ENCODE measurements at places on chromosomes 3 and 15. TPM values are rescaled to one million over a fixed set of nuclear protein-coding genes. Genes with fewer than 3 reads are reported as not detected.

DNA sequence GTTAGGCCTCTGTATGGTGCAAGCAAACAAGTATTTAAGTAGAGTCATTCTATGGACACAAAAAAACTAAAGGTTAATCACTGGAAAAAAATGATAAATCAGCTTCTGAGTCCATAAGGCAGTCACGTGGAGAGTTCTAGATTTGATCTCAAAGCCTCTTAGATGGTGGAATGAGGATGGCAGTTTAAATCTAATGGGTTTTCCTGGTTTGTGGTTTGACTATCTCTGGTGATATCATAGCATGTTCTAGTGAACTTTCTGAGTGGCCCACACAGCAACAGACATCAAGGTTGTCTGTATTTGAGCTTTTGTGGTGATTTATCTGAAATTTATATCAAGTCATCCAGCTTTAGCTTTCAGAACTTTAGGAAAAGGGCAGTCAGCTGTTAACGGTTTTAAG lies 52.4 kb downstream of the ILDR1 start:
- ATAC-seq = no peak

DNA sequence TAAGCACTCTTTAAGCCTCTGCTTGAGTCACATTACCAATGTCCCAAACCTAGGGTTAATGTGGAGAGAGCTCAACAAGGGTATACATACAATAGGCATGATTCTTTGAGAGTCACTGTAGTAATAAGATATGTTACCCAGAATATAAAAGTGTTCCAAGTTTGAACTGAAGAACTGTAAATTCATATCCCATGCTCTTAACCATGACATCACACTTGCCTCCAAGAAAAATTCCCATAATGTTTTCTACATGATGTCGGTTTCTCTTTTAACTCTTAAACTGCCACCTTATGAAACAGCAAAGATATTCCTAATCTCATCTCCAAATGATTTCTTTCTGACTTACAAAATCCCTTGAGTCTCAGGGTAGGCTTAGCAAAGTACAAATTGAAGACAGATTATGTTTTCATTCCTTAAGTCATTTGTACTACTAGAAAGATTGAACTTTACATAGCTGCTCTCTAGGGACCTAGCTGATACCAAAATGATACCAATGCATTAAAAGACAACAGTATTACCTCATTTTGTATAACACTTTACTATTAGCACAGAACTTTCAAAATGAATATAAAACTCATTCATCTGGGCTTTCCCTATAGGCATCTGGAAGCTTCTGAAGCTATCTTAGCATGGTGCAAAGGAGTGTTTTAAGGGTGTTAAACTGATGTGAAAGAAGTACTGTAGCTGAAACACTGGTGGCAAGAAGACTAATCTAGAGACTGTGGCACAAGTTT lies 127.1 kb downstream of the KCNMB2 start:
- no peak for ATAC-seq

DNA sequence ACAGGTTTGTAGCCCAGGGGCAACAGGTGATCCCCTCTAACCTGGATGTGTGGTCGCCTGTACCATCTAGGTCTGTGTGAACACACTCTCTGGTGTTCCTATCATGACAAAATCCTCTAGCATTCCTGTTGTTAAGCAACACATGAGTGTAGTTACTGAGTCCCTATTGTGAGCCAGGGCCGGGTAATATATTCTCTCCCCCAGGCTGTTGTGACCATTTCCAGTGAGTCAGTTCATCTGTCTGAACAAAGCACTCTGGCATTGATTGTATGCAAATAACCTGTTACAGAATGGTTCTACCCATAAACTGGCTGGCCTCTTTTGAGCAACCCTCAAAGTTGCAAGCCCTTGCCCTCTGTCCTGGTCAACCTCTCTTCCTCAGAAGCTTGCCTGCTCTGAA lies 2.6 kb upstream of the FLNB start:
- ATAC-seq = no peak

GRCh38 chr15:74263466-74263865 lies 27.3 kb downstream of the CCDC33 start:
- no peak for ATAC-seq

GRCh38 chr3:28940530-28940929 lies 340.3 kb upstream of the RBMS3 start:
- ATAC-seq = no peak

GRCh38 chr3:46609944-46610722 lies 2.2 kb upstream of the FAM240A start:
- ATAC-seq = no peak

- ATAC-seq = no peak
Observed at GRCh38 chr15:58505581-58505980, 73.8 kb downstream of the LIPC start.

Gene BTLA
- not detected for total RNA-seq

Gene FGD5
- total RNA-seq = 16.7 TPM

Gene STAC
- 11.6 TPM for total RNA-seq

Gene INKA1
- 3.4 TPM for total RNA-seq
